ENCODE measurements at places on chromosomes 6 and 20. TPM values are rescaled to one million over a fixed set of nuclear protein-coding genes. Genes with fewer than 3 reads are reported as not detected.
A peak's percentile ranks its signal among the peaks of the same experiment; 100 is the strongest.

- H3K4me3 ChIP-seq = no peak overlapping the region
- H3K4me1 ChIP-seq = peaks cover 10% of the 10 kb centered on the region
- no peak overlapping the region for H3K27ac ChIP-seq
- H3K27me3 ChIP-seq = no peaks in the 10 kb centered on the region
- peaks cover 12% of the 10 kb centered on the region for H3K36me3 ChIP-seq
- no peak for DNase-seq
These were observed 48.3 kb downstream of the CTNNBL1 start for GRCh38 chr20:37742131-37742530.

DNA sequence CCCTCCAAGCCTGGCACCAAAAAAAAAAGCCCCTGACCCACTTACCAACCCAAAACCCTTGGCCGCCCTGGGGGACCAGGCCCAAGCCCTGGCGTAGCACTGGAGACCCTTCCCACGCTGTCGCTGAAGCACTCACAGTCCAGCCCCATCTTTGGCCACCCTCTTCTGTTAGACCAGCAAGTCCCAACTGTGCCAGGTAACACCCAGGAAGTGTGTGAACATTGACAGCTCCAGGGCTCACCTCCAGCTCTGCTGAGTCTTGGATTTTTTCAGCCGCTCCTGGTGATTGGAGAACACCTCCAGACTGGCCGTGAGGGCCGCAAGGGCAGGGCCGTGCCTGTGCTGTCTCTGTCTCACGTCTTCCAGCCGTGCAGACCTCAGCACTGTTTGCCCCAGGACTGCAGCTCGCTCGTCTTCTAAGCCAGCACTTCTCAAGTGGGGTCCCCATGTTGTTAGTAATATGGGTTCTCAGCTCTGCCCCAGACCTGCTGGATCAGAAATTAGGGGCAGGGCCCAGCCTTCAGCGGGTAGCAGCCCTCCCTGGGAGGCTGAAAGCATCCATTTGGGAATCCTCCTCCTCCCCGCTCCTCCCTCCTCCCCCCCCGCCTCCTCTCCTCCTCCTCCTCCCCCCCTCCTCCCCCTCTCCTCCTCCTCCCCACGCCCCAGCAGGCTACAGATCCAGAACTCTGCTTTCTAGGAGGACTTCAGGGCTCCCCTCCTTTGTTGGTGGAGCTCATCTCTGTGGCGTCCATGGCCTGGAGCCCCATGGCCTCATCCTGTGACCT is 18.1 kb downstream of the NPEPL1 start:
- H3K4me3 ChIP-seq = no peak overlapping the region
- H3K27ac ChIP-seq = no peak overlapping the region
- DNase-seq = peak; percentile 77
- H3K27me3 ChIP-seq = no peaks in the 10 kb centered on the region
- H3K4me1 ChIP-seq = no peaks in the 10 kb centered on the region
- H3K36me3 ChIP-seq = peaks cover under 1% of the 10 kb centered on the region

DNA sequence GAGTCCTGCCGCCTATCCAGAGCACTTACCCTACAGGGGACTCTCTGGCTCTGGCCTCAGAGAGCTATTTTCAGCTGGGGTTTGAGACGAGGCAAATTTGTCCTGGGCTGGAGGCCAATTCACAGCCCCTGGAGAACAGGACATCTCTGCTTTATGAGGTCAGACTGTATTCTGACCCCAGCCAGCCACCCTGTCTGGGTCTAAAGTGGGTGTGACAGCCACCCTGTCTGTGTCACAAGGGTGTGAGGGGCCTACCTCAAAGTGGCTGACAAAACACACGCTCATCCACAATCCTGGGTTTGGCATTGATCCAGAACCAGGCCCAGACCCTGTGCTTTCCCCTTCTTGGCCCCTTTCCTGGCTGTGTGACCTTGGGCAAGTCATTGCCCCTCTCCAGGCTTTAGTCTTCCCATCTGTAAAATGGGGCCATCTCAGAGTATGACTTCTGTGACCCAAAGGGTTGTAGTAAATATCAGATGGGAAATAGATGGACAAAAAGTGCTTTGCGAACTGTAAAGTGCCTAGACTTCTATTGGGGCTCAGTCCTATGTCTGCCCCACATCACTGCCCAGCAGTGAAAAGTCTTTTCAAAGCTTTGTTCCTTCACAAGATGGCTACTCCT is 44.1 kb upstream of the TGM2 start:
- peaks cover 21% of the 10 kb centered on the region for H3K4me1 ChIP-seq
- H3K27ac ChIP-seq = peak overlapping the region; percentile 52
- no peak overlapping the region for H3K4me3 ChIP-seq
- no peaks in the 10 kb centered on the region for H3K36me3 ChIP-seq
- peak; percentile 83 for DNase-seq

DNA sequence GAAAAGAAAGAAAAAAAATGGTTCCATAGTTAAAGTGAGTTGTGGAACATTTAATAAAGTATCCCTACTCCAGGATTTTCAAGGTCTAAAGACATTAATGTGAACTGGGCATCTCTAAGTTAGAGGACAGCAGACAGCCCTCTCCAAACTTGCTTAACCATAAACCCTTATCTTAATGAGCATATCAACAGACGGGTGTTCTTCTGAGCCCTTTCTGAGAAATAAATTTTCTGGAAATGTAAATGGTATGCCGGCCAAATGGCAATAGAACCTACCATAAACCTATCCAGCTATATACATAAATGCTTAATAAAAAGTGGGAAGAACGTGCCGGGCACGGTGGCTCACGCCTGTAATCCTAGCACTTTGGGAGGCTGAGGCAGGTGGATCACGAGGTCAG is 12.5 kb downstream of the SLC18B1 start:
- DNase-seq = no peak
- no peaks in the 10 kb centered on the region for H3K36me3 ChIP-seq
- H3K4me1 ChIP-seq = no peaks in the 10 kb centered on the region
- no peaks in the 10 kb centered on the region for H3K27me3 ChIP-seq
- no peak overlapping the region for H3K27ac ChIP-seq

DNA sequence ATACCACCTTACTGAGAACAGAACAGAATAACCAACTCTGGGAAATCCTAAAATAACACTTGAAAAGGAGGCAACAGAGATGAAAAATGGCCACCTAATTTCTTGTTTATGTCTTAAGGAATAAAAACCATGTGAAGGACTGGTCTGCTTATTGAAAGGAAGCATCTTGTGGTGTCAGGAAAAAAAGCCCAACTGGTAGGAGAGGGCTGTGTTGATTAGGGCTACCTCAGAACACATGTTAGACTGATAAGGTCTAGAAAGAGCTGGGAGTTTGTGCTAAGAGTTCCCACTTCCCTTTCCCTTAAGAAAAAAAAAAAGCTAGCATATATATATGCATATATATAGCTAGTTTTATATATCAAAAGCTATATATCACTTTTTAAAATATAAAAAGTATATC is 425.3 kb upstream of the BTBD3 start:
- no peaks in the 10 kb centered on the region for H3K27me3 ChIP-seq
- H3K4me1 ChIP-seq = no peaks in the 10 kb centered on the region
- H3K27ac ChIP-seq = no peak overlapping the region
- H3K4me3 ChIP-seq = no peak overlapping the region
- no peaks in the 10 kb centered on the region for H3K36me3 ChIP-seq

DNA sequence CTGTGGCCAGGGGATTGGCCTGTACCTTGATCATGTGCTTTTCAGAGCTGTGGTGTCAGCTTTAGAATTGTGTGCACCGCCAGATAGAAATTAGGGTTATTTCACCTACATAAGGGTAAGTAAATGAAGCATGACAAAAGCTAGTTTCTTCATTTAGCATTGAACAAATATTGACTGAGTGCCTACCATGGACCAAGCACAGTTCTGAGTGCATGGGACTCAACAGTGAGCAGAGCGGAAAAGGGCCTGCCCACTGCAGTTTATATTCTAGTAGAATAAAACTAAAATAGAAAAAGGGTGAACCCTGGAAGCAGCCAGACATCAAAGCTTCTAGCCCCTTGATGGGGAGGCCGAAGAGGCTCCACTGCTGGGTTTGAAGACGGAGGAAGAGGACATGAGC is 25.6 kb downstream of the ECT2L start:
- no peak overlapping the region for H3K27ac ChIP-seq
- H3K4me1 ChIP-seq = peaks cover 9% of the 10 kb centered on the region
- no peaks in the 10 kb centered on the region for H3K36me3 ChIP-seq
- H3K4me3 ChIP-seq = no peak overlapping the region
- no peak for DNase-seq
- H3K27me3 ChIP-seq = no peaks in the 10 kb centered on the region

- H3K36me3 ChIP-seq = no peaks in the 10 kb centered on the region
- DNase-seq = no peak
- H3K4me3 ChIP-seq = no peak overlapping the region
- H3K27ac ChIP-seq = no peak overlapping the region
- H3K4me1 ChIP-seq = no peaks in the 10 kb centered on the region
These were observed 109.1 kb downstream of the TSHZ2 start for GRCh38 chr20:53080969-53081871.

GRCh38 chr6:169371344-169372127 is 117.9 kb upstream of the THBS2 start:
- no peak for DNase-seq
- H3K36me3 ChIP-seq = no peaks in the 10 kb centered on the region
- H3K27me3 ChIP-seq = no peaks in the 10 kb centered on the region
- H3K4me3 ChIP-seq = no peak overlapping the region

DNA sequence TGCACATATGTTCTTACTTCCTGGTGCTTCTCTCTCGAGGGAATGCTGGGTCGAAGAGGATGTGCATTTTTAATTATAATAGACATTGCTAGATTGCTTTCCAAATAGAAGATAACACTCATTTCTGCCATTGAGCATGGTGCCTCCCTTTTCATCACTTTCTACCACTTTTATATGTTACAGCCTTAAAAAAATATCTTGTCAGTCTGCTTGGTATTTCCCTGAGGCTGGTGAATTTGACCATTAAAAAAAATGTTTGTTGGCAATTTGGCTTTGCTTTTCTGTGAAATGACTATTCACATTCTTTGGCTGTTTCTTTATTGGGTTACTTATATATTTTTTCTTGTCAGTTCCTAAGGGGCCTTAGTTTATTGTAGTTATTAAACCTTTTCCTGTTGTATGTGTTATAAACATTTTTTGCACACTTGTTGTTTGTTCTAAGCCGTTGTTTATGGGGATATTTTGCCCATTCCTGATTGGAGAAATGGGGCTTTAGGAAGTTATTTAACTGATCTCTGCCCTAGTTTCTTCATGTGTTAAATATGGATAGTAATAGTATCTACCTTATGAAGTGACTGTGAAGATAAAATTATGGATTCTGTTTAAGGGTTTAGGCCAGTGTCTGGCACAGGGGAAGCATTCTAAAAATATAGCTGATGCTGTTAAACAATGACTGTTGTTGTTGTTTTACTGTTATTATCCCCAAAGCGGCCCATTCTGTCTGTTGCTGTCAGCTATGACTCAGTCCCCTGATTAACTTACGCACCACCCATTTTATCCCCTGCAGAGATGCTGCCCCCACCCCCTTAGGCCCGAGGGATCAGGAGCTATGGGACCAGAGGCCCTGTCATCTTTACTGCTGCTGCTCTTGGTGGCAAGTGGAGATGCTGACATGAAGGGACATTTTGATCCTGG is 3.8 kb downstream of the DDR1 start:
- peak overlapping the region; percentile 60 for H3K27ac ChIP-seq
- no peak overlapping the region for H3K4me3 ChIP-seq
- DNase-seq = peak; percentile 99
- peaks cover 40% of the 10 kb centered on the region for H3K4me1 ChIP-seq
- H3K36me3 ChIP-seq = no peaks in the 10 kb centered on the region
- H3K27me3 ChIP-seq = no peaks in the 10 kb centered on the region

The IRAK1BP1 gene
- 6.9 TPM for total RNA-seq

GRCh38 chr6:88983532-88983931 is 20.1 kb upstream of the RNGTT start:
- H3K27me3 ChIP-seq = peaks cover 11% of the 10 kb centered on the region
- no peak overlapping the region for H3K27ac ChIP-seq

The SCP2D1 gene
- total RNA-seq = 0.29 TPM

- H3K4me1 ChIP-seq = peaks cover 4% of the 10 kb centered on the region
- peak overlapping the region; percentile 33 for H3K27ac ChIP-seq
- H3K36me3 ChIP-seq = no peaks in the 10 kb centered on the region
- no peaks in the 10 kb centered on the region for H3K27me3 ChIP-seq
- H3K4me3 ChIP-seq = peak overlapping the region; percentile 75
- DNase-seq = peak; percentile 95
These were observed 700 bp downstream of the GFOD1 start for GRCh38 chr6:13486679-13487121.

DNA sequence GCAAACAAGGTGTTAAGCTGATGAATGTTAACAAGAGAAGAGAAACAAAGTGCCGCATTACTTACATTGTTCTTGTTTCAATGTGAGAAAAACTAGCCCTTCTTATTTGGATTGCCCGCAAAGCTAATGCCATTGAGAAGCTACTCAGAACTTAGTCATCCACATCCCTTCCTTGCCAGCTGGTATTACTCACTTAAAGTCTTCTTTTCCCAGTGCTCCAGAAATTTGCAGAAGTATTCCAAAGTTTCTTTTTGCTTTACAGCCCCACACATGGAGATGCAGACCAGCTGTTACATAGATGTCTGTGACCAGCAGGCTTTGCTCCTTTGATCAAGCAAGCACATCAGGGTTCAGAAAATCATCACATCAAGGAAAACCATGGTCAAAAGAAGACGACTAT is 529.0 kb downstream of the TBC1D32 start:
- no peaks in the 10 kb centered on the region for H3K4me1 ChIP-seq
- no peaks in the 10 kb centered on the region for H3K36me3 ChIP-seq
- no peak overlapping the region for H3K27ac ChIP-seq
- H3K27me3 ChIP-seq = no peaks in the 10 kb centered on the region
- no peak overlapping the region for H3K4me3 ChIP-seq
- peak; percentile 49 for DNase-seq

- no peak for DNase-seq
- H3K4me3 ChIP-seq = no peak overlapping the region
- no peaks in the 10 kb centered on the region for H3K27me3 ChIP-seq
- H3K27ac ChIP-seq = no peak overlapping the region
These were observed 113.4 kb downstream of the EYA2 start for GRCh38 chr20:47007826-47008655.

The RRP36 gene
- 84.0 TPM for total RNA-seq

GRCh38 chr20:4166726-4167035 is 151.3 kb upstream of the RNF24 start:
- peak; percentile 26 for DNase-seq
- H3K4me1 ChIP-seq = peaks cover 15% of the 10 kb centered on the region
- H3K4me3 ChIP-seq = no peak overlapping the region

The SCGN gene
- not detected for total RNA-seq

The KCNG1 gene
- total RNA-seq = 16.3 TPM

- H3K4me3 ChIP-seq = no peak overlapping the region
- DNase-seq = no peak
- H3K36me3 ChIP-seq = peaks cover 3% of the 10 kb centered on the region
- no peaks in the 10 kb centered on the region for H3K27me3 ChIP-seq
- H3K27ac ChIP-seq = no peak overlapping the region
These were observed 28.4 kb upstream of the SDHAF4 start for GRCh38 chr6:70538376-70538775.

The TMEM244 gene
- not detected for total RNA-seq

The HMGCLL1 gene
- 0.36 TPM for total RNA-seq

Data from osteoblast (primary cell).